ENCODE measurements at places on chromosomes 2 and 18.

DNA sequence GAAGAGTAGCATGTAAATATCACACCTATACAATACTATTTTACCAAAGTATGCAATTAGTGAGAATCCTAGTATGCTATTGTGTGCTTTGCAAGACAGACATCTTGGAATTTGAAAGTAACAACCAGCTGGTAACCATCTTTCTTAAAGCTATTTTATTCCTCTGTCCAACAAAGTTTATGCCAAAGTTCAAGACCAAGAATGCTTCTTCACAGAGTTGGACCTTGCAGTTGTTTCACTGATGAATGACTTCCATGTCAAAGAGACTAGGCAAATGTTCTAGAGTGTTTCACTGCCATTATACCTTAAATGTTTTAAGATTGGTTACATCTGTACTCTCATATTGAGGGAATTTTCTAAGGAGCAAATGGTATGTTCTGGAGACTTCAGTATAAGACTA is 215.2 kb upstream of the CRIM1 start:
- no peak for ATAC-seq

DNA sequence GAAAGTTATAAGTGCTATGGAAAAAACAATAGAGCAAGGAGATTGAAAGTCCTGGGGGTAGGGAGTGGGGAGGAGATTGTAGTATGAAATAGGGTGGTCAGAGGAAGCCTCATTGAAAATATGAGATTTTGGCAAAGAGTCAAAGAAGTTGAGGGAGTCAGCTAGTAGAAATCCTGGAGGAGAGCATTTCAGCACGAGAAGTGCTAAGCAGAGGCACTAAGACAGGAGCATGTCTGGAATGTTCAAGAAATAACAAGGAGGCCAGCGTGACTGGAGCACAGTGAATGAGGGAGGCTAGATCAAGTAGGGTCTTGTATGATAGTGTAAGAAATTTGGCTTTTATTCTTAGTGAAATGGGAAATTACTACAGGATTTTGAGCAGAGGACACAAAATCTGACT is 2.1 kb upstream of the TSPYL6 start:
- no peak for ATAC-seq

GRCh38 chr18:56248610-56249235 is 389.7 kb downstream of the TXNL1 start:
- ATAC-seq: no peak

DNA sequence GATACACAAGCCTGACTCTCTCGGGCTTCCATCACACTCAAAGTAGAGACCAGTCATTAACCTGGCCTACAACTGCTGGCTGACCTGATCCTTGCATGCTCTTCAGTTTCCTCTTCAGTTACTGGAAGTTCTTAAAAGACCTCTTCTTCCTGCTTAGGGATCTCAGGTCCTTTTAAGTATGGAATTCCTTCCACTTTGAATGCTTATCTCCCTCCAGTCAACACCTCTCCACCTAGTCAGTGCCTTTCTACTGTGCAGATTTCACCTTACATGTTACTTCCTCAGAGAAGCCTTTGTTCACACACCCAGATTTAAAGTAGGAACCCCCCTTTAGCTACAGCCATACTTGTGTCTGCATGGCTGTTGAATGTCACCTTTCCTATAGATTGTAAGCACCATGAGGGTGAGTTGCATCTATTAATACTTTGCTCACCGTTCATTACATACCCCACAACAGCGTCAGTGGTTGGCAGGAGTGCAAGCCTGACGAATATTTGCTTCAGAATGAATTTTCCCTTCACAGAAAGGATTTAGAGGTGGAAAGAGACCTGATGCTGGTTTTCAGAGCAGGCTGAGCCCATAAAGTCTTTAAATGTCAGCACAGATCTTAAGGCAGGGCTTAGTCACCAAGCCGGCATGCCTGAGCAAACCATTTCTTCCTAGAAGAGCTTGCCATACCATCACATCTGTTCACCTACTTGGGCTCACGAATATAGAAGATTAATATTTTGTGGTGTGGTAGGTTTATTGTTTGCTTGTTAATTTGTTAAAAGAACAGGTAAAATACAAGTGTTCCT is 90.1 kb downstream of the ACVR1 start:
- ATAC-seq: no peak

DNA sequence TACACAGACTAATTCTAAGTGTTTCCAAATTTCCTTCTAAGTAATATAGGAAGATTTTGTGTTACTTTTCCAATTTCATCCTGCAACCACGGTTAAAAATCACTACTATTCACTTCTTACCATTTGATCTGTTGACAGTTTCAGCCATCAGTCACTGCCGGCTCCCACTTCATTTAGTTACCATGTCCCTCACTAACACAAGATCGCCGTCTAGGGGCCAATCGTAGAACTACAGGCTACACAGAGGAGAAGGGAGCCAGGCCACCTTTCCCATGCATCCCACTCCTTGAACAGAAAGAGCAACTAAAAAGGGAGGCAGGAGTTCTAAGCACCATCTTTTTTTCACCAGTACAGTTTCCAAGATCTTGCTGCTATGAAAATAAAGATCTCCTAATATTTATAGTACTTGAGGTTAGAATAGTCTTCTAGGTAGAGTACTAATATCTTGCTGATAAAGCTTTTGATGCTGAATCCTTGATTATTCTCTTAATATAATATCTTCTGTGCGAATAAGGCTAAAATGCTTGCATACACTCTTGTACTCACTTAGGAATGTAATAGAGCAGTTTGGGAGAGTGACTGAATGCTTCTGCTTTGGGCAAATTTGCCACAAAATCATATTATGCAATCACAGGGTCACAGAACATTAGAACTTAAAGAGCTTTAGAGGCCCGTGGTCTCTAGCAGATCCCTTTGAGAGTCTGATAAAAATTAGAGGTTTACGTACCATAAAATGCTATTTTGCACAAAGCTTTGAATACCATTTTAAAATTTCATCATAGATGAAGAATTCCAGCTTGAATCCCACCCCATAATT is 39.5 kb upstream of the CYP1B1 start:
- ATAC-seq: peak; percentile 72

GRCh38 chr2:147937744-147938349 is 82.7 kb downstream of the ORC4 start:
- ATAC-seq: no peak

- ATAC-seq: no peak
Measured at GRCh38 chr2:136248242-136248641, 130.3 kb upstream of the CXCR4 start.

DNA sequence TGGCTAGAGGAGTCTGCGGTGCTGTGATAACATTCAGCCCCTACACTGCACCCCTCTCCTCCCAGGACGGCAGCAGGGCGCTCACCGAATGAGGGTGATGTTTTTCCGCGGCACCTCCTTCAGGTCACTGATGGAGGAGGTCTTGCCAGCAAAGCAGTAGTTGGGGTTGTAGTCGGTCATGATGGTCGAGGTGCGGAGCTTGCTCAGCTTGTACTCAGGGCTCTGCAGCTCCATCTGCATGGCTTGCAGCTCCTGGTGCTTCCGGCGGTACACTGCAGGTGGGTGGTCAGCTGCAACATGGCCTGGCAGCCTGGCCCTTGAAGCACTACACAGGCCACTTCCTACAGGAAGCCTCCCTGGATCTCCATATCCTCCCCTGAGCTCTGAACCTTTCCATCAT is 108.0 kb downstream of the CLIP4 start:
- no peak for ATAC-seq

- ATAC-seq: no peak
Measured at GRCh38 chr2:26136451-26136850, 36.4 kb upstream of the GAREM2 start.

GRCh38 chr2:189111063-189111715 is 68.4 kb downstream of the COL5A2 start:
- no peak for ATAC-seq

DNA sequence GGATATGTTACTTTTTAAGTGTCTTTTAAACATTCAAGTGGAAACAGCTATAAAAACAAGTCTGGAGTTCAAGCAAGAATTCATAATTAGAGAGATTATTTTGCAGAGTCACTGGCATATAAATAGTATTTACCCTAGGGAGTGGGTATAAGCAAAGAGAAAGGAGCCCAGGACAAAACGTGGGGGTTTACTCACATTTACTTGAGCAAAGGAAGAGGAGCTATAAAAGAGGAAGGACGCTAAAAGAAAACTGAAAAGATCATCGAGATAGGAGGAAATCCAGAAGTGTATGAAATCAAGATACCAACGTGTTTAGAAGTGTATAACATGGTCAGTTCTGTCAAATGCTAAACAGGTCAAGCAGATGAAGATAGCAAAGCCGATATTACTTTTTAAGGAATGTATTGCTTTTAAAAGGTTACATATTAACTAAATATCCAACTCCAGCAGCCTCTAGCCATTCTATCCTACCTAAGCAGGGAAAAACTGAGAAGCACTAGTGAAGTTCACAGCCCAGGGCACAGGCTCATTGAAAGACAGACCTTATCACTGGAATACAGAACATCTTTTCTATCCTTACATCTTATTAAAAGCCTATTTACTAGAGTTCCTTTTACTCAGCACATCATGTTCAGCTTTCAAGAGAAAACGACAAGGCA is 8.6 kb downstream of the KANSL1L start:
- ATAC-seq: no peak

DNA sequence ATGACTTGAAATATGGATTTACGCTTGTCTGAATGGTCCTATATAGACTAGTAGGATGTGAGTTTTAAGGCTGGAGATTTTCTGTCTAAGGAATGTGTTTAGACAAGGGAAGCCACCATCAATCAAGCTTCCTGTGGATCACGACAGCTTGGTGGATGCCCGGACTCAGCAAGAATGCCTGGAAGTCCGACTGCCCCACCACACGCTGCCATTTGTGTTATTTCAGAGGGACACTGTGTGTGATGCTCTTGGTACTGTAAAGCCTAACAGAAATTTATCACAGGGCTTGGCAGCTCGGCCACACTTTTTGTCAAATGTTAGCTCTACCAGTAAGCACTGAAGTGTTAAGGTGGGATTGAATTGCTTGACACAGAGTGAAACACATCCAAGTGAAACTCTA is 127.1 kb upstream of the CDH7 start:
- ATAC-seq: no peak

DNA sequence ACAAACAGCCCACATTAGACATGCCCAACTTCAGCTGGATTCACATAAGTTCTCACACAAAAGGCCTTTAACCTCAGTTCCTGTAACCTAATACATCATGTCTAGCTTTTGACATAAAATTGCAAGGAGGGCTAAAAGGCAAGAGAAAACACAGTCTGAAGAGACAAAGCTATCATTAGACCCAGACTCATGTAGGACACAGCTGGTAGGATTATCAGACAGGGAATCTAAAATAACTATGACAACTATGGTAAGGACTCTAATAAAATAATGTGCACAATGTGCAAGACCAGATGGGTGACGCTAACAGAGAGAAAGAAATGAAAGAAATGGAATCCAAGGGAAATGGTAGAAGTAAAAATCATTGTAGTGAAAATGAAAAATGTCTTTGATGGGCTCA is 643.2 kb upstream of the RAB6C start:
- no peak for ATAC-seq

GRCh38 chr18:79940814-79941472 is 10.5 kb downstream of the SLC66A2 start:
- ATAC-seq: no peak

DNA sequence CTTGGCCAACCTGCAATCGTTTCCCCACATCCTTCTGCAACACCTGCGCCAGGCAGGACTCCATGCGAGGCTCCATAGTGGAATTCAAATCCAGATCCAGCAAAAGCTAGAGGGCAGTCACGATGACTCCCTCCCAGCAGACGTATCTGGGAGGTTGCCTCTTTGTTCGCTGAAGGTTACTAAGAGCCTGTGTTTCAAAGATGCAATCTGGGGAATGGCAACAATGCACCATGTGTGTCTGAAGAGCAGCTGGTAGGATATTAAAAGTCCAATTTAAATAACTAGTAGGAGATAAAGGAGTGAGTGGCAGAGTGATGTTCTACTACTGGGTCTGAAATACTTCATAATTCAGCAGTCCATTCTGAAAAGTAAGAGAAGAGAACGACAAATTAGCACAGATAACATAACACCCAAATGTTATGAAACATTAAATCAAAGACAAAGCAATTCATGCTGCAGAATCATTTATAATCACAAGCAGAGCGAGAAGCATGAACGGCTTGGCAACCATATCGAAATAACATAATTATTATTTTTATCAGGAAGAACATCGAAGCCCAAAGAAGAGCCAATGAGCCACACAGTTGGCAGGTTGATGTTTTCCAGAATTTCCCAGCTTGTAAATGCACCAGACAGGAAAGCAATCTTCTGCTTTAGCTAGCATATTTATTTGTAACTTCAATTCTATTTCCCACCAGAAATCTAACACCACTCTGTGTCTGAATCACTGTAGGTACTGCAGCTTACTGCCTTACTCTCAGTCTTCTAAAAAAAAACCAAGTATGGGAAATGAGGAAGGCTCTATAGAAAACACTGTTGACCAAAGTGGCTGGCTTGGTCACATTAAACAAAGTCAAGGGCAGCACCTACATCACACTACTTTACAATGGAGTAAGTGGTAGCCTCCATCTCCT is 43.2 kb downstream of the CLASP1 start:
- no peak for ATAC-seq

- no peak for ATAC-seq
Measured at GRCh38 chr2:176454893-176455815, 185.9 kb downstream of the MTX2 start.

DNA sequence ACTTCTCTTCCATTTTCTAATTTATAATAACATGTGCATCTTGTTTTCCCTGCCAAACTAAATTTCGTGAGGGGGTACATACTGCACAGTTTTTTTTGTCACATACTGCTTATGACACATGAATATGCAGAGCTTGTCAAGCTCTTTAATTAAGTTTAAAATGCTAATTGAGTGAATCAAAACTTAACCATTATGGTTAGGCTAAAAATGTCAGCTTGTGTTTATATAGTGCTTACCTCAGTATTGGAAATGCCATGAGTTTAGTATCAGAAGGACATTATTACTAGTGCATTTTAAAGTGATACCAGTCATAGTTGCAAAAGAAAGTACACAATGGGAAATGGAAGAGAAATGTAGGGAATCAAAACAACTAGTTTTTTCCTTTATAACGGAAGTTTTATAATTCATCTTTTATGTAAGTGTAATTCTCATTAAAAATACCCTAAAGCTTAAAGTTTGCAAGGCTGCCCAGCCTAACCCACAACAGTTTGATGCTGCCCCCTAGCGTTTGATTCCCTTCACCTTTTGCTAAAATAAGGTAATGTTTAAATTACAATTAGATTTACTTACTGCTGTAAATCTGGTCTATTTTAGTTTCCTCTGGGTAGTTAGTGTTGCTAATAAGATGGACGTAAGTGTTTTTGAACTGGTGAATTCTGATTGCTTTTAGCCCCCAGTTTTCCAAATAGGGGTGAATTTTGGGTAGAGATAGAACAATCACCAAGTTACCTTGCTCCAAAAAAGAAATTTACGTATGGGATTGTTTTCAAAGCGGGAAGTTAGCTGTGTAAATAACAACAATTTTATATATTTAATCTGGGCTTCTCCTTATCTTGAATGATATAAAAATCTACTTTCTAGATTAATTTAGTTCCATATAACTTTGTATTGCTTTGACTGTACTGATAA is 3.2 kb downstream of the SLC39A10 start:
- peak; percentile 18 for ATAC-seq

Data from activated T-helper 17 cell treated with anti-CD3 and anti-CD28 coated beads, Interleukin-2, amount 50 U/mL, for 72 hours (primary cell).